SJSA1 (cell line): ENCODE measurements at places on chromosomes 6 and 20. TPM values are rescaled to one million over a fixed set of nuclear protein-coding genes. Genes with fewer than 3 reads are reported as not detected.

SAMHD1 gene
- 8.2 and 13.8 TPM in 2 replicates for total RNA-seq

OR2J3 gene
- not detected in 2 replicates for total RNA-seq

PRL gene
- total RNA-seq: not detected in 2 replicates

GPR6 gene
- not detected in 2 replicates for total RNA-seq

TMC2 gene
- not detected in 2 replicates for total RNA-seq

AURKA gene
- 116 and 132 TPM in 2 replicates for total RNA-seq

DNA sequence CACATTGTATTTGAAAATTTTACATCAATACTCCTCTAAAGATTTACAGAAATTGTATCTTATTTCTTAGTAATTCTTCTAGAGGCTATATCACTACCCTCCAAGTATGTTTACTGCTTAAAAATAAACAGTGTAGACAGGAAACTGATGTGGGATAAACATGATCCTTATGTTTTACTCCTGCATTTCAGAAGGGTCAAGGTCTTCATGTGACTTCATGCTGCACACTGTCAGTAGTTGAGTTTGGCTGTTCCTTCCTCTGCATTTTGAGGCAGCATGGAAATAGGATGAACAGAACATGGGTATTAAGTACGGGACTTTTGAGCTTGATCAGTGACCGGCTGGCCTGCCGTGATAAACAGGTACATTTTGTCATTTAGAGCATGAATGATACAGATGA, 179.2 kb upstream of the FERMT1 start:
- DNase-seq: no peak

- DNase-seq: no peak
Measured at GRCh38 chr6:56796196-56796532, 153.5 kb upstream of the DST start.

GRCh38 chr20:34985461-34986310, 30.0 kb downstream of the MYH7B start:
- DNase-seq: no peak

DNA sequence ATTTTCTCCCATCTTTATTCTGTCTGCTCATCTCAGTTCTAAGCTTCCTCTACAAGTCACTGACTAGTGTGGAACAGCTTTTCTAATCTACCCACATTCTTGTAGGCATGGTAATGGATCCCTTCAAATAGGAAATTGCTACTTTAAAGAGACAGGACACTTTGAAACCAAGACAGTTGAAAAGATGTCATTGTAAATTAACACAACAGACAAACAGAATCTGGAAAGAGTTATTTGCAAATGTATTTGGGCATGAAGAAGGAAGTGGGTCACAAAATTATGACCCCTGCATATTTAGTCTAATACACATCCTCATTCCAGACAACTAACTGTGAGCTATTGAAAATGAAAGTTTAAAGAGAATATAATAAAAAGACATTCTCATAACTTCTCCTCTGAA, 298.2 kb upstream of the MARCKS start:
- DNase-seq: no peak

- DNase-seq: no peak
Measured at GRCh38 chr6:16432075-16433032, 194.0 kb downstream of the GMPR start.

GRCh38 chr20:8435285-8436035, 303.4 kb downstream of the PLCB1 start:
- no peak for DNase-seq

DNA sequence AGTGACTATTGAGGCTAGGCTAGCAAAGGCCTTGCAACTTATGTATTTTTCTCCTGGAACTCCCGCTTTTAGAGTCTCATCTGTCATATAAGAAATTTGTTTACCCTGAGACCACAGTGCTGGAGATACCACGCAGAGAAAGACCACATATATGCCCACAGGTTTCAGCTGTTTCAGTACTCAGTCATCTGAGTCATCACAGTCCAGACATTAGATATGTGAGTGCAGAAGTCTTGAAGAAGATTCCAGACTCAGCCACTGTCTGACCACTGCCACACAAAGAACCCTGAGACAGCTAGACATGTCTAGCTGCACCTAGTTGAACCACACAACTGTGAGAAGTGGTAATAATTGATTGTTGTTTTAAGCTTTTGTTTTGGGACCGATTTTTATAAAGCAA, 648.3 kb downstream of the EPM2A start:
- DNase-seq: no peak

- peak; percentile 84 for DNase-seq
Measured at GRCh38 chr6:33787954-33788693, 806 bp downstream of the LEMD2 start.

DNA sequence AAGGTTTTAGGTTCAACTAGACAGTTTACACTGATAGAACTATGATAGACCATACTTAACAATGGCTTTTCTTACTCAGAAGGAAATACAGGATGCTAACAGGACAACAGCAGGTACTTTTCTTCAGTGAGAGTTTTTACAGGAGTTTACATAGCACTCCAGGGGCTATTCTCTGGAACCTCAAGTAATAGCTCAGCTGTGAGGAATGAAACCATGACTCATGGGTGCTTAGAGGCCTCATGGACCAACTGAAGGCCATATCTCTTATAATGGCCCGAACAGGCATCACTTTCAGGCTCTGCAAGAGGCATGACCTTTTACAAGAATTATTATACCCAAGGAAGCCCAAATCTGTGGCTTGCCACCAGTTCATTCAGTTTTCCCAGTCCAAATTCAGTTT, 31.8 kb downstream of the TREML1 start:
- no peak for DNase-seq

GRCh38 chr20:21179757-21180156, 53.9 kb downstream of the KIZ start:
- no peak for DNase-seq

DNA sequence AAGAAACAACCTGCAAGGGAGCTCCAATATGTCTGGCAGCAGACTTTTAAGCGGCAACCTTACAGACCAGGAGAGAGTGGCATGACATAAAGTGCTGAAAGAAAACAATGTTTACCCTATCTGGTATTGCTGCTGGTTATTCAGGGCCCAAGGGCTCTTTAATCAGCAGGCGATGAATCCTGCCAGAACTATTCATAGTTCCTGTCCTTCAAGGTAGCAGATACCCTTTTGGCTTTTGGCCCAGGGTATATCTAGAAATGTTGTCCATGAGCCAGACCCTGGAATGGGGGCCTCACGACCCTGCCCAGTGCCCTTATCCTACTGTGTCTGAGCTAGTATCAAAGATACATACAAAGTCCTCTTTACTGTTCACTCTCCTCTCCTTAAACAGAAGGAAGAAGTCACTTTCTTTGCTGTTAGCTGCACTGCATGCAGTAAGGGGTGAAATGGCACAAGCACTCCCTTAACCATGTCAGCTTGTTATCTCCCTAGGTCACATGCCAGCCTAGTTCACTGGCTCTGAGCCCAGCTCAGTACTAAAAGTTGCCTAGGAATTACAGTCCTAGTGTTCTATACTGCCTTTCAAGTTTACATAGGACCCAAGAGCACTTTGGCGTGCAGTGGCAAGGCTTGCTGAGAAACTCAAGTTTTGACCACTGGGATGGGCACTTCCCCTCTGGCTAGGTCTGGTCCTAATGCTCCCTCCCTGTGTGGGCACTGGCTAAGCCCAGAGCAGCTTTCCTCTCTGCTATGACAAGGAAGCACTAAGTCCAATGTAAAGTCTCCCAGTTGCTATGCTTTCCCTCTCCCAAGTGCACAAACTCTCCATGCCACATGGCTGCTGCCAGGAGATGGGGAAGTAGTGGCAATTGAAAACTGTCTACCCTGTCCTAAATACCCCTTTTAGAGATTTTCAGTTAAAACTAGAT, 122.0 kb downstream of the HTR1B start:
- no peak for DNase-seq

- no peak for DNase-seq
Measured at GRCh38 chr20:20295621-20296498, 72.0 kb upstream of the INSM1 start.

GRCh38 chr20:40535816-40536215, 153.2 kb downstream of the MAFB start:
- no peak for DNase-seq

DNA sequence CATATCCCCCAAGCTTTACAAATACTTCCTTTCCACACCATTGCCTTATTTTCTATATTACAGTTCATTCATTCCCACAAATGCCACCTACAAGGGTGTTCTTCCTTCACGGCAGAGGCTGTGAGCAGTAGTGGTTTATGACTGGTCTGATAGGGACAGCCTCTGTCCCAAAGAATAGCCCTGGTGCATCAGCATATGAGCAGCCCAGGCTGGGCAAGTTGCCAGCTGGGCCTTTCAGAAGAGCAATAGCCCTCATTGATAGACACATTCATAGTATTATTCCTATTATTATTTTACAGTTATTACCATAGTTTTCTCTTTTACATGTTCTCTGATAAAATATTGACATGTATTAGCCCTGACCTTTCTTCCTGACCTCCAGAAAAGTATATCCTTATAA, 149.9 kb downstream of the MMS22L start:
- no peak for DNase-seq

DNA sequence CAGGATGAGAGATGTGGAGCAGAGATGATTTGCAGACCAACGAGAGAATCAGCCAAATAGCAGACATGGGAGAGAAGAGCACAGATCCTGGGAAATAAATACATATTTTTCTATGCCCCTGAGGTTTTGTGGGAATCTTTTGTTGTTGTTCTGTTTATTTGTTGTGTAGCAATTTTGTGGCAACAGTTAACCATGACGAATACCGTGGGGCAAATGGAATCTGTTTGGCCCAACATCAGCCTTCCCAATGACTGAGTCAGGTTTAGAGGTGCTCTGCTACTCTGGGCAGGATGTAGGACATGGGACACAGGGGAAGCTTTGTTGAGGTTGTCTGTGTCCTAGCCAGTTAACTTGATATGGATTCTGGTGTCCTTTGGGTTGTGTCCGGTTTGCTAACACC, 7.9 kb upstream of the SLC2A10 start:
- DNase-seq: no peak

DNA sequence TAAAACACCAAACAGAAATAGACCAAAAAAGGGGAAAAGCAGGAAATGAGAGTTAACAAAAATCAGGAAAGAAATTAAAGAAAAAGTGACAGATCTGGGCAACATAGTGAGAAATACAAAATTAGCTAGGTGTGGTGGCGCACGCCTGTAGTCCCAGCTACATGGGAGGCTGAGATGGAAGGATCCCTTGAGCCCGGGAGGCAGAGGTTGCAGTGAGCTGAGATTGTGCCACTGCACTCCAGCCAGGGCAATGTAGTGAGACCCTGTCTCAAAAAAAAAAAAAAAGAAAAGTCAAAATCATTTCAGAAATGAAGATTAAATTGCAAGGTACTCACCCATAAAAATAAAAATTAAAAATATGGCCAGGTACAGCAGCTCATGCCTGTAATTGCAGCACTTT, 13.0 kb upstream of the GRM4 start:
- DNase-seq: no peak

DNA sequence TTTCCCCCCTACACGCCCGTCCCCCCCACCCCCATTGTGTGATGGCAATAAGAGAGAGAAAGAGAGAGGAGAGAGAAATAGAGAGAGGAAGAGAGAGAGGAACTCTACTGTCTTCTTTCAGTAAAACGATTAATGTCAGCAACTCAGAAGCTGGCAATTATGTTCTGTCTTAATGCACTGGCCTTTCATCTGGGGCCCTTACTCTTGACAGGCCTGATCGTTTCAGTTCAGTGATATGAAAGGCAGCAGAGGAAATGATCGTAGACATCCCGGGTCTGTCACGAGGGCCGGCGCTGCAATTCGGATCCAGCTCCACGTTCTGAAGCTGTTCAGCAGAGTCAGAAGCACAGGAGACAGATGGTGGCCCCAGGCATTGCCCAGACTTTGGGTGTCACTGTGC, 308.9 kb downstream of the ZNF217 start:
- DNase-seq: no peak

- DNase-seq: no peak
Measured at GRCh38 chr20:13868331-13868730, 83.5 kb downstream of the NDUFAF5 start.

DNA sequence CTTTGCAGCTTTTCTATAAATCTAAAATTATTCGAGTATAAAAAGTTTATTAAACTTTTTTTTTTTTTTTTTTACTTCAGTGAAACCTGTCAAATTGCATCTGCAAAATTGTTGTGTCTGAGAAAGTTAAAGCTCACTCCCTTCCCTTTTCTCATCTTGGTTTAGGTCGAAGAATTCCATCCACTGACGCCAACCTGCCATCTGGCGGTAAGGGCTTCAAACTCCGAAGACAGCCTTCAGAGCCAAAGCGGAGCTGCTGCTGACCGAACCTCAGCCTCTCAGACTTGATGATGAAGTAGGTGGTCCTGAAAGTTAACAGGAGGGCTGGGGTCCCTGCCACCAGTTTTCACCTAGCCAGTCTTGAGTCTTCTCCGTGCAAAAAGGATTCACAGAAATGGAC, 29.6 kb upstream of the VAPB start:
- no peak for DNase-seq

GRCh38 chr6:158636778-158637177, 7.8 kb downstream of the DYNLT1 start:
- no peak for DNase-seq

- DNase-seq: no peak
Measured at GRCh38 chr20:57118107-57118769, 148.2 kb downstream of the BMP7 start.

DNA sequence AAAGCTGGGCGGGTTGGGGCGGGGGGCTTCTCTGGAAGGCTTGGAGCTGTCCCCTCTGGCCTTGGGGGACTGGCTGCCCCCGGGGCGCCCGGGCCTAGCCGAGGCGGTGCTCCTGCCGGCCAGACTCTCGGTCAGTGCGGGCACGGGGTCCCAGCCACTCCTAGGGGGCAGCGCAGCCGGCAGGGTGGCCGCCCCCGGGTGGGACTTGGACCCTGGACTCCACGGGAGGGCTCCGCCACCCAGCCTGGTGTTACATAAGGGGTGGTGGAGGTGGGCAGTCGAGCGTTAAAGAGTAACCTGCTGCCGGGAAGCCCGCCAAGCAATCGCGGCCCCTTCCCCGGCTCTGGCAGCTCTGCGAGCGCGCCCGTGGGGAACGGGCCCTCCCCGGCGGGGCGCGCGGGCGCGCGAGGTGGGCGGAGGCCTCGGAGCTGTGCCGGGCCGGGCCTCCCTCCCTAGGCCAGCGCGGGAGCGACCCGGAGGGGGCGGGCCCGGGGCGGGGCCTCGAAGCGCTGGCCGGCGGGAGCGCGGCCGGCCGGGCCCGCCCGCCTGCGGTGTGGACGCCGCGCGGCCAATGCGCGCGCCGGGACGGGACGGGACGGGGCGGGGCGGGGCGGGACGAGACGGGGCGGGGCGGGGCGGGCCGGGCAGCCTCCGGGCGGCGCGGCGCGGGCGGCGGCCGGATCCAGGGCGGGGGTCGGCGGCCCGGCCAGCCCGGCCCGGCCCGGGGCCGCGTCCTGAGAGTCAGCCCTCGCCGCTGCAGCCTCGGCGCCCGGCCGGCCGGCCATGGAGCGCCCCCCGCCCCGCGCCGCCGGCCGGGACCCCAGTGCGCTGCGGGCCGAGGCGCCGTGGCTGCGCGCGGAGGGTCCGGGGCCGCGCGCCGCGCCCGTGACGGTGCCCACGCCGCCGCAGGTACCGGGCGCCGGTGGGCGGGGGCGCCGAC, at the start of gene SLC2A4RG:
TSS of gene SLC2A4RG (plus strand) at position 647 of the 940 bp plus-strand sequence. CDS start at position 784, 137 bp downstream.
- DNase-seq: peak; percentile 50
